ENCODE measurements at places on chromosomes 1 and 21. TPM values are rescaled to one million over a fixed set of nuclear protein-coding genes. Genes with fewer than 3 reads are reported as not detected.

Gene SPRR2A
- total RNA-seq, result not detected

- no peak for DNase-seq
Observed at GRCh38 chr1:244011271-244011670, 39.8 kb upstream of the ZBTB18 start.

- peak; percentile 58 for DNase-seq
Observed at GRCh38 chr1:30782361-30783255, 25.0 kb upstream of the LAPTM5 start.

Gene CD1B
- total RNA-seq, result not detected

DNA sequence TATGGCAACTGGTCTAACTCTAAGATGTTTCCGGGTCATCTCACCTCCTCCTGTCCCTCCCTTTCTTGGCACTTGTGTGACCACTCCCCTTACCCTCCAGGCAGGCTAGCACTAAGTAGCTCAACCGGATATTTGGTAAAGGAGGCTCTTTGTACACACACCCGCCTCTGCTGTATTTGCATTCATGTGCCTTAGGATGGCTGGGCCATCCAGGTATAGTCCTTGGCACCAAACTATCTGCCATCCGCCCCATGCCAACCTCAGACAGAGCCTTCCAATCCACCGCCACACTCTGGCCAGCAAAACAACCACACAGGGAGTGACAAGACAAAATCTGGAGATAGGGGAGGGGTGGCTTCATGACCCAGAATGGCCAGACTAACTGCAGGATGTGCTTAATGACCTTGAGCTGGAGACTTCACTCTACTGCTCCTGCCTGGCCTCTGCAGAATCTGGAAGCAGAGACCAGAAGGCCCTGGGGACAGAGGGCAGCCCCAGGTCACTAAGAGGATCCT is 59.5 kb downstream of the CDK18 start:
- DNase-seq, result no peak

Gene CFAP107
- not detected for total RNA-seq

Gene MIA3
- total RNA-seq, result 47.1 TPM

Gene HORMAD1
- total RNA-seq, result 10.2 TPM

Gene CR1L
- not detected for total RNA-seq

Gene NPHS2
- total RNA-seq, result not detected

GRCh38 chr1:15258833-15259621 is 12.0 kb downstream of the FHAD1 start:
- DNase-seq, result no peak

DNA sequence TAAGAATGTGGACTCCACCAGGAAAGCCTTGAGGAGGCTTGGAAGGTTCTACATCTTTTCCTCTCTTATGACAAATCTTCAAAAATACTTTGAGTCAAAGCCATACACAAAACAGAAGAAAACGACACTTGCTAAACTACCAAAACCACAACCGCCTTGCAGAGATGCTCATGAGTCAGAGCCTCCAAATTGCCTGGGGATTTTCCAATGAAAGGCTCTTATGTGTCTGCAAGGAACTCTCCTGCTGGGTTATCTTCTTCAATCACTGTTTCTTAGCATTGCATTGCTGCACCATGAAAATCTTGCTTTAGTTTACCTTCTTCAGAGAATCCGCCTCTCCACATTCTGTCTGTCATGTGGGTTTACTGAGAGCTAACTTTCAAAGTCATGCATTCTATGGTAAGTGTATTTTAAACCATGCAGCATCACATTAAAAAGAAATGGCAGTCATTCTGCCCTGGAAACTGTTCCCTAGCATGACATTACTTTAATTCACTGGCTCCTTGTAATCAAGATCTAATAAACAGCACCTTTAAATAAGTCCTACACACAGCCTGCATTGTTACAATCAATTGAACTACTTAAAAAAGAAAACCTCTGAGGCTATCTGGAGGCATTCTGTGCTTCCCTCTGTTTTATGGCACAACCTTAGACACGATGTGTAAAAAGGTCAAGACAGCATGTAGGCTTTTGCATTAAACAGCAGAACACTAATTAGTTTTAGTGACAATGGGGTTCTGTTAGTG is 210.0 kb upstream of the FOXD3 start:
- no peak for DNase-seq

DNA sequence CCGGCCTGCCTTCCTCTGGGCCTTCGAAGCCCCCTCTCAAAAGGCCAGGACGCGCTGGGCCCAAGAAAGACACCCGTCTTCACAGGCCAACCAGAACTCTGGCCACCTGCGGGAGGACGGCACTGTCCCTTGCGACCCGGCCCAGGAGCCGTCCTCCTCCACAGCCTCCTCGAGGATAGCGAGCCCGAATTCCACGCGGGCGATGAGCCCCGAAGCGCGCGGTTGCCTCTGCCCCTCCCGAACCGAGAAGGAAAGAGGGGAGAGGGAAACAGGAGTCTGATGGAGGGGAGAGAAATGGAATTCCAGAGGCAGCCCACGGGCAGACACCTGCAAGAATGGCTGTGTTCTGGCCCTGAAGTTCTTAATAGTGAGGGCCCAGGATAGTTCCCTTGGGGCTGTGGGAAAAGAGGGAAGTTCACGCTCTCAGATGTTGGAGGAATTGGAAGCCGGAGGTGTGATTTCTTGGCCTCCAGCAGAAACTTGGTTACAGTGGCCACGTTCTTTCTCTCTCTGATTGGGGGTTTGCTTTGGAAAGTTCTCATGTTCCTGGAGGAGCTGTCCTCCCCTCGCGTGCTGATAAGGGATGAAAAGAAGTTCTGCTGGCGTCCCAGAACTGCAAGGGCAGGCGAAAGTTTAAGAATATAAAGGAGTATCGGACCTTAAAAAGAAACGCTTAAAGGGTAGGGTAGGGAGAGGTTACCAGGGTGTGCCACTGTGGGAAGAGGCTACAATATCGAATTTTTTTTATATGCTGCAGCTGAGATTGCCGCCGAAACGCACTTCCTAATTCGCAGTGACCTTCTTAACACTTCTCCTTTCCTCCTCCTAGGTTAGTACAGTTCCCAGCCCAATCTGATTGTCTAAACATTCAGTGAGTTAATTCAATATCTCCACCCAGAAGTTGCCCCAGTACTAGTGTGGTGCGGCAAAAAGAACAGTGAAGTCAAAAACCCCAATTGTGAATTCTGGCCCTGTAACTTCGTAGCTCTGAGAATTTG is 5.8 kb upstream of the SLC44A5 start:
- DNase-seq, result no peak

All from NCI-H460 (cell line).